Activated T-helper 1 cell treated with Interleukin-2 at 50 U/mL for 16 hours (primary cell): ENCODE measurements at places on chromosomes 4 and X.

DNA sequence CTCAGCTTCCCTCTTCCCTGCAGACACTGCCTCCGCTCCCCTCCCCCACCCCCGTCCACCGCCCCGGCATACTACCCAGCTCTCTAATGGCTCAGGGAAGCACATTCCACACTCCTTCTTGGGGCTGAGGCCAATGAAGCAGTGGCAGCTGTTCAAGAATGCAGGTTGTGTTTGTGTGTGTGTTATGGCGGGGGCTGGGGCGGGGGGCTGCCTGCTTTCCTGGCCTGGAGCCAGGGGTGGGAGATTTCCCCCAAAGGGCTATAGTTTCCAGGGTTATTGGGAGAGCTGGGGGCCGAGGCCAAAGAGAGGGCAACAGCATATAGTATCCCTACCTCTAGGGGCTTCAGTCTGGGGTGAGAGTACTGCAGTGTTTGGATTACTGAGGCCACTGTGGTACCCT lies 149.4 kb downstream of the EFNB1 start:
- no peak for DNase-seq

- no peak for DNase-seq
These were observed 16.7 kb upstream of the SOD3 start for GRCh38 chr4:24778464-24779225.

- no peak for DNase-seq
These were observed 66.4 kb upstream of the RLIM start for GRCh38 chrX:74680836-74681235.

- no peak for DNase-seq
These were observed 28.3 kb downstream of the LANCL3 start for GRCh38 chrX:37599729-37600128.

DNA sequence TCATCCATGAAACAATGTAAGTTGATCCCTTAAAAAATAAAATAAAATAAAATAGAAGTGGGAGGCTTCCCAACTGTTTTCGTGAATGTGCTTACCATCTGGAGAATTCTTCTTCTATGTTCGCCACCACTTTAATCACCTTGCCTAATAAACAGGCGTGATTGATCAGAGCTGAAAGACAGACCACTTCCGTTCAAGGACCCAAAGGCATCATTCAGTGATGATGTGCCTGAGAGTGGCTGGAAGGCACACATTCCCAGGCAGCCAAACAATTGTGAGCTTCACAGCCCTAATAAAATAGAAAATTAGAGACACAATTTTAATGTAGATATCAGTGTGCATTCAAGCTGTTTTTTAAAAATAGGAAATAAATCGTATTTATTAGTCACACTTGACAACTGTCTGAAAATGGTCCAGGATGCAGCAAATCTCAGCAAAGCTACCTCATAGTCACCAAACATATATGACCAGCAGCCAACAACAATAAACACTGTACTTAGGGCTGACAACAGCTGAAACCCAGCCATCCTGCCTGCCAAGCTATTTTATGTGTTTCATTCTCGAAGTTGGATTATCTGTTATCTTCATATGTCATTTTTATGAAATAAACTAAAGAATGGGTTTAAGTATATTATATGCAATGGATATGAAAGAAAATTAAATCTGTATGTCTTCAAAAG lies 163.2 kb upstream of the FAM9B start:
- DNase-seq, result no peak

DNA sequence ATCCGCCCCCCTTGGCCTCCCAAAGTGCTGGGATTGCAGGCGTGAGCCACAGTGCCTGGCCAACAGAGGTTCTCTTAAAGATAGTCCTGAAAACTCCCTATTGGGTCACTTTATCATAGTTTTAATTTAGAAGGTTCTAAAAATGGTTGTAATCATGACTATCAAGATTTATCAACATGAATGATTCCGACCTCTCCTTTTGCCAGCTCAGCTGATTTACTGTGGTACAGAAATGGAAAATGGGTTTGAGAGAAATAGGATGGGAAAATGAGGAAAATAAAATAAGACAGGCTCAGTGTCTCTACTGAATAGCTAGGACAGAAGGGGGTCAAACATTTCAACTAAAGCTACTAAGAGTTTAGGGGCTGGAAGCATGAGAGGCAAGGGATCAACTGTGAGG lies 28.2 kb upstream of the UGDH start:
- DNase-seq, result no peak

DNA sequence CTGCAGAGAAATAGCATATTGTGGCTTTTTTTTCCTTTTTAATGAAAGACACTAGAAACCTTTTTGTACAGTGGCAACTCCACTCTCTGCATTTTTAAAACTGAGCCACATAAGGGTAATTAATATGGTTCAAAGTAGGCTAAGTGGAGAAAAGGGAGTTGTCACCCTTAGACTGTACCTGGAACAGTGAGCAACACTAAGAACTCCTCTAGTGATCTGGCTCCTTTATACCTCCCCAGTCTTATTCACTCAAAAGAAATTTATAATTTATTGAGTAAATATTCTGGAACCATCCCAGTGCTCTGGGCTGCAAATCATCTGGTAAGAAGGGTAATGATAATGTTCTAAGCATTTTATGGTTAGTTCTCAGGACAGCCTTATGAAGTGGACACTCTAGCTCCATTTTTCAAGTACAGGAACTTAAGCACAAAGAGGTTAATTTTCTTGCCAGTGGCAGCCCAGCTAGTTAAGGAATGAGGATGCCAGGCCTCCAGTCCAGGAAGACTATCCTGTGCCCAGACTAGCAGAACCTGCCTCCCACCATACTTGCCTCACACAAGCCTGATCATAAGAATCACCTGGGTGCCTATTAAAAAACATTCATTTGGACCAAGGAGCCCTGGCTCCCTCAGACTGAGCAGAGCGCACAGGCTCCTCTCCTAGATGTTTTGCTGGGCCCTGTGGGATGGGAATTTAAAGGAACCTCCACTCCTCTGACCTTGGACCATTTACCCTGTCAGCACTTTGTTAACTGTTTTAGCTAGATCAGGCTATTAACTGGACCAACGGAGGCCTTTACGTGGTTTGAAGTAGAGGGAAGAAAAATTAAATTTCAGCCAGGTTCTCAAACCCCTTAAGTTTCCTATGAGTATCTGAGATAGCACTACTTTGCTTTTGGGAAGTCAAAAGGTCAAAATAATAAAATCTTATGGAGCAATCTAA lies 102.6 kb downstream of the PDE5A start:
- no peak for DNase-seq

- no peak for DNase-seq
These were observed 775.9 kb upstream of the INTU start for GRCh38 chr4:126856906-126857305.

DNA sequence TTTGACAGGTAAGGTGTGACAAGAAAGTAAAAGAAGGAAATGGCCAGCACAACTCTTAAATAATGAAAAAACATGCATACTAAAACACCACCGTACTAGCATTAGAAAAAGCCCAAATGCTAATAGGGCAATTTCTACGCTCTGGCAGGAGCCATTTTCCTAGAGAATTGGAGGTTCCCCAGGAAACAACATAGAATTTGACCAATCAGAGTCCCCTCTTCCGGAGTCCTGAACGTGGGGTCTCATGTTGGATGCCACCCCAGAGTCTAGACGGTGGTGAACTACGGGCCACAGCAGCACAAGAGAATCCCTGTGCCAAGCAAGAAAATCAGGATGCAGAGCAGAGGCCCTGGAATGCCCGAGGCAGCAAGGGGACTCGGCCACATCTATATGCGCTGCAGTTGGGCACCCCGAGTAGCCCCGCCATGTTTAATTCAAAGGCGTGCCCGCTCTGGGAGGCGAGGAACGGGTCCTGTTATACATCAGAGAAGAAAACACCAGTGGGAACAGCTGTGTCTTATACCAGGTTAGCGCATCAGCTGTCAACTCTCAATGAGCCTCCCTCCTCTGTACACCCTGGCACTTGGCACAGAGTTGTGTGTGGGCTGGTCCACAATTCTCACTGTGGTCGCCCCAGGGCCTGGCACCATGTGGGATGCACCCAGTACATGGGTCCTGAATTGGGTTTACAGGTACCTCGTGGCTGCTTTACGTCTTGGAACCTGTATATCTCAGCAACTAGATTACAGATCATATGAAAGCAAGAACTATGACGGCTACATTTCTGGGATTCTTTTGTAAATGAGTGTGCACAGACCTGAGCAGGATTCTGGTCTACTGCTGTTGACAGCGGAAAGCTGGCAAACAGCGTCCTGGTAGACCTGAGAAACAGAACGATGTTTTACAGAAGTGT lies 52.1 kb downstream of the SEL1L3 start:
- no peak for DNase-seq

DNA sequence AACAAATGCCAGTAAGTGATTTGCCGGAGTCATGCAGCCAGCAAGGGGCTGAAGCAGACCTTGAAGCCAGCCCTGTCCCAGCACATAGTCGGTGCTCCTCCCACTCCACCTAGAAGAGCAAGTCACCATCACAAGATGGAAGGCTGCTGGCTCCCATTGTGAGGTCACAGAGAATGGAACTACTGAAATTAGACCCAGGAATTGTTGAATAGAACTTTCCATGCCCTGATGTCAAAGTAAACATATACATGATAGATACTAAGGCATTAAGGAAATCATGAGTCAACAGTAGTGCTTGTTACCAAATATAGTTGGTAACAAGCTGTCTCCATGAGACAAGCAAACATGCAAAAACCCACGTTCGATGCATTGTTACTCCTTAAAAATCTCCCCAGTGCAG lies 177.1 kb upstream of the MID1 start:
- no peak for DNase-seq

- DNase-seq, result peak; percentile 13
These were observed 72.5 kb downstream of the RAPGEF2 start for GRCh38 chr4:159175085-159175988.

DNA sequence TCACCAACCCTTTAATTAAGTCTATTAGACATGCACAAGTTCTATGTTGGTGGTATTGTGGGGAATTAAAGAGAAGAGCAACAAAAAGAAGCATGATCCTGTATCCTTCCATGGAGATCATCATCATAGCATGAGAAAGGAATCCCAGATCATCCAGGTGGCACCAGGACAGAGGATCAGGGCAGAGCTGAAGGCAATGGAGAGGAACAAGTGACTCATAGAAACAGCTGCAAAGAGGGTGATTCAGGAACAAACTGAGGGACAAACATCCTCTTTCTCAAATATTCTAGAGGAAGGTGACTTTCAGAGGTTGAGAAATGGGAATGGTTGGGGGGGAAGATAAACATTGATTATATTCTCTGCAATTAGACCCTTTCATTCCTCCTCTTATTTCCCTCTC lies 105.5 kb upstream of the OTUD4 start:
- no peak for DNase-seq

GRCh38 chr4:1809754-1810502 lies 16.8 kb downstream of the FGFR3 start:
- peak; percentile 46 for DNase-seq

DNA sequence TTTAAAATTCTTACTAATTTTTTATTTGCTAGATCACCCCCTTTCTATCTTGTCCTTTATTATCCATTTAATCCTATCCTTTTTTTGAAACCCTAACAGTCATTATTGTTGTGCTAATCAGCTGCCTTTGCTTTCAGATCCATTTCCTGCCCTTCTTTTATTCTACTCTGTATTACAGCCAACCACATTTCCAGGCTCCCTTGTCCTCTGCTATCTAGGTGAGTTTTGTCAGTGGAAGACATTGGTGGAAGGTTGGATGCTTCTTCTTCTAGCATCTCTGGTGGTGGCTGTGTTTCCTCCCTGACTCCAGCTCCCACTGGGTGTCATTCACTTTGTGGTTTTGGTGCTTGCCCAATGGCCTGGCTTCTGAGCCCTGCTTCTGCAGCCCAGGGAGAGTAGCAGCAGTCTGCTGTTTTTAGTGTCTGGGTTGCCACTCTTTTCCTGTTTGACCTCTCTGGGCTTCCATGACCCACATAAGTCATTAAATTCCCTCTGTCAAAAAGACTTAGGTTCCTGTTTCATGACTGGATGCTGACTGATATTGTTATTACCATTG lies 225.2 kb upstream of the PGRMC2 start:
- no peak for DNase-seq

- no peak for DNase-seq
These were observed 222.1 kb downstream of the IL15 start for GRCh38 chr4:141858437-141858836.

DNA sequence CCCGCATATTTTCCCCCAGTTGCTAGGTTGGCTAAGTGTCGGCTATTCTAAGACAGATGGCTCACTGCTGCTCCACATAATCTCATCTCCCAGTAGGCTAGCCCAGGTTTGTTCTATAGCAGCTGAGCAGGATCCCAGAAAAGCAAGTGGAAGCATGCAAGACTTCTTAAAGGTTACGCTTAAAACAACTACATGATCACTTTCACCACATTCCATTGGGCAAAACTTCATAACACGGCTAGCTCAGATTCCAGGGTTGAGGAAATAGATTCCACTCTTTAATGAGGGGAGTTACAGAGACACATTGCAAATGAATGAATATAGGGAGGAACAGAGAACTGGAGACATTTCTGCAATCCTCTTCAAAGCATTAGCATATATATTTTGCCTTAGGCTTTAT lies 12.9 kb upstream of the RAB33B start:
- DNase-seq, result no peak

GRCh38 chr4:48660347-48660746 lies 119.7 kb downstream of the FRYL start:
- no peak for DNase-seq

GRCh38 chrX:8565729-8566128 lies 101.1 kb downstream of the VCX3B start:
- DNase-seq, result no peak

DNA sequence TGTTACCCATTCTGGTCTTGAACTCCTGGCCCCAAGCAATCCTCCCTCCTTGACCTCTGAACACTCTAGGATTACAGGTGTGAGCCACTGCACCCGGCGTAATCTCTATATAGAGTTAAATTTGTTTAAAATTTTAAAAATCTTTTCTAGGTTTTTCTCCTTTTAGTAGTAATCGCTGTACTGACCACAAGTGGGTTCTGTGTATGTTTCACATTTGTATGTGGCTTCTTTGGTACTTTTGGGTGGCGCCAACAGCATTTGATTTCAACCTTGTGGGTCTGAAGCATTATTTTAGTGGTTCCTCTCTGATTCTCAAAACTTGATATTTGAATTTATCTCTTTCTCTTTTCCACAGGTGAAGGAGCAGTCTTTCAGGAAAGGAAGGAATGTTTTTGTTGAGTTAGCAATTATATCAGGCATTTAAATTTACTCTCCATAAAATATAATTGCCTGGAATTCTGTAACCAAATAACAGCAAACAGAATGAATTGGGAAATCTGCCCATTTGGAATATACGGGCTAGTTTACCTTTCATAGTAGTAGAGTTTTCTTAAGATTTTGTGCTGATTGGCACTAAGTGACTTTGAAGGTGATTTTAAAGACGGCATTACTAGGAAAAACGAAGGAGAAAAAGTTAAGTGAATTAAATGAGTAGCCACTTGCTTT lies 29.5 kb downstream of the ARHGAP10 start:
- DNase-seq, result no peak

DNA sequence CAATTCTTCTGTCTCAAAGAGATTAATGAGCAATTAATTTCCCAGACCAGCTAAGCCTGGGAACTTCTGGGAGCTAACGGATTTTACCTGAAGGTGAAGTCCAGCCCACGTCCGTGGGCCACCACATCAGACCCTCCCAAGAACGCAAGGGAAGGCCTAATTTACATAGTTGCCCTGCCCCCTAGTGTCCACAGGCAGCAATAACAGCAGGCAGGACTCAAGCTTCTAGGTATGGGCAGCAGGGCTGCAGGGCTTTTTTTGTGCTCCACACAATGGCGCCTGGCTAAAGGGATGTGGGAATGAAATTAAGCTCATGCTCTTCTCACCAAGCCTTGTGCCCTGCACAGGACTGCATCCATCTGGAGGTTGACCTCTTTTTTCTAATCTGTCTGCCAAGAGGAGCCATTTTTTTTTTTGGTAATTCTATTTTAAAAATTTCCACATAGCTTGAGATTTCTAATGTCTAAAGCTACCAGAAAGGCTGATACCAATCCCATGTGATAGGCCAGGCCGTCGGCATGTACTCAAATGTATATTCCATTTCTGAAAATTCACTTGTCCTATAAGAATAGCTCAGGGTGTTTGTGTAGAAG lies 111.9 kb upstream of the TMEM164 start:
- peak; percentile 16 for DNase-seq
